ENCODE measurements at places on chromosomes 3 and 15.

- no peak for DNase-seq
Measured at GRCh38 chr3:102532901-102533300, 98.1 kb downstream of the ZPLD1 start.

GRCh38 chr3:162302983-162303624 is 806.5 kb downstream of the OTOL1 start:
- DNase-seq: no peak

- DNase-seq: no peak
Measured at GRCh38 chr15:67187351-67187854, 67.1 kb downstream of the AAGAB start.

DNA sequence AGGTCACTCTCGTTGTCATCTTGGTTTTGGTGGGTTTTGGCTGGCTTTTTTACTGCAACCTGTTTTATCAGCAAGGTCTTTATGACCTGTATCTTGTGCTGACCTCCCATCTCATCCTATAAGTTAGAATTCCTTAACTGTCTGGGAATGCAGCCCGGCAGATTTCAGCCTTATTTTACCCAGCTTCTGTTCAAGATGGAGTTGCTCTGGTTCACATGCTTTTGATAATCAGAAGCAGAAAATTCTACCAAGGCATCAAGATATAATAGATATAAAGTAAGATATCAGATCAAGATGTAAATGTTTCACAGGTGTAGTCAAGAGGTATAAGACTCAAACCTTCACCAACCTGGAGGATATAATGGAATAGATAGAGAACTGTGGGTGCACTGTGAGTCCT is 16.0 kb downstream of the GPR176 start:
- DNase-seq: no peak

GRCh38 chr3:19559724-19560442 is 374.1 kb downstream of the EFHB start:
- DNase-seq: no peak

GRCh38 chr3:78610462-78611125 is 1157.2 kb downstream of the ROBO1 start:
- DNase-seq: no peak

DNA sequence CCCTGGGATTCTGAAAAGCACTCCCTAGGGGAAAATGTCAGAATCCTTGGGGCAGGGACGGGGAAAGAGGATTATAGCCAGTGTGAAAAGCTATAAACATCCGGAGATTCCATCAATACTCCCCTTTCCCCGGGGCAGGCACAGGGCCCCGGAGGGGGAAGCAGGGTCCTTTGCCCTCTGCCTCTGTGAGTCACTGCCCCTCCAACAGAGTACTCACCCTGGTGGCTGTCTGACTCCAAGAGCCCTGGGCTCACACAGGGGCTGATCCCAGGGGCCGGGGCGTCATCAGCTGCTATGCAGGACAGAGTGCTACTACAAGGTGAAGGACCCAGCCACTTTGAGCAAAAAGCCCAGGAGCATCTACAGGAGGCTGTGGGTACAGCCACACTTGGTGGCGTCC is 133.0 kb upstream of the PRR20G start:
- no peak for DNase-seq

- DNase-seq: no peak
Measured at GRCh38 chr3:157441102-157441624, 4.5 kb downstream of the PTX3 start.

DNA sequence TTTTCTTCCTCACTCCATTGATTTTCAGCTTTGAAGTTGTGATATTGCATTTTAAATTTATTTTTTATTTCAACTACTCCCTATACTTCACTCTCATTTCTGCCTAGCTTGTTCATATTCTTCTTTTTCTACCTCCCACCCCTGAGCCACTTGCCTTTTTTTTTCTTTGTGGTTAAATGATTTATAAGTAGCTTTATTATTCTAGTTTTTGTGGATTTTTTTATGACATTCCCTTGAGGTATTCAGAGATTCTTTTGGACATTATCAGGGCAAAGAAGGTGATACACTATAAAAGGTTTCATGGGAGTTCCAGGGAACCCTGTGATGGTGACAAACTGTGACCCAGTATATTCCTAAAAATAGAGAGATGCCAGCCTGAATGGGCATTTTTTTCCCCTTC is 3.3 kb downstream of the C15orf61 start:
- DNase-seq: no peak

DNA sequence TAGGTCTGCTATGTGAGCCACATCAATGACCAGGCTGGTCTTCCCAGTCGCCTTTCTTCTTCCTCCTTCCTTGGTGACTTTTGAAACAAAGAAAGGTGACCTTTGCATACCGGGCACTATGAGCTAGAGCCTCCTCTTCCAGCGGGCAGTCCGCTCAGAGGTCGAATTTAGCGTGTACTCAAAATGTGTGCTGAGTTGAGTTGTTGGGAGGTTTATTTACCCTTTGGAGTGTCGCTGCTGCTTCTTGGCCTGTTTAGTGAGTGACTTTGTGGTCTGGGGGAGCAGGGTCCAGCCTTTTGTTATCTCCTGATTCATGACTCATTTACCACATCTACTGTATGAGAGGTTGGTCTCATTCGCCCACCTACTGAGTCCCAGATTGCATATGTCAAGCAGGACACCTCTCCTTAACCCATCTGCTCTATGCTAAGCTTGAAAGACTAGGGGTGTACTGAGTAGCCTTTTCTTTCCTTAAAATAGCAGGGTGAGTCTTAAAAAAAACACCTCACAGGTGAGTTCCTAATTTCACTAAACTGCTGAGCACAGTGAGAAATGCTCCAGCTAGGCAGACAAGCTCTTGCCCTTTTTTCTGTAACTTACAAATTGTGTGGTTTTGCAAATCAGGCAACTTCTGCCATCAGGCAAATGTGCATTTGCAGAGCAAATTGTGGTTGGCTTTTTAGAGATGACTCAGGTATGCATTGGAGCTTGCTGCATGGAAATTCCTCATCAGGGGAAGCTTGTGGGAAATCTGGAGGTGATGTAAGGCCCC is 3.2 kb upstream of the SIAH2 start:
- no peak for DNase-seq

DNA sequence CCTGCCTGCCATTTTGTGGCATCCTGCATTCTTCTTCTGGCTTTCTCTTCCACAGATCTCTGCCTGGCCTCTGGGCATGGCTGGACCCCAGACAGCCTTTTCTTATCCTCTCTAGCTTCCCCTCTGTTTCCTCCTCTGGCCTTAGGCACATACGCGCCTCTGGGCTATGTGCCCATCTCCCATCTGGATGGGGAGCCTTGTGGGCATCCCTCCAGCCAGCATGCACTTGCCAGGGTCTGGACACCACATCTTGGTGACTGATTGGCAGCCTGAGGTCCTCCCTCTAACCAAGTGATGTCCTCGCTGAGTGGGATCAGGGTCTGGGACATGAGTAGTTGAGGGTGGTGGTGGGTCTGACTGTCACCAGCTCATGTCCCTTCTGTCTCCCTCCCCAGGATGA is 12.8 kb downstream of the PLEKHO2 start:
- no peak for DNase-seq

- no peak for DNase-seq
Measured at GRCh38 chr3:142892714-142893113, 3.8 kb upstream of the PCOLCE2 start.

DNA sequence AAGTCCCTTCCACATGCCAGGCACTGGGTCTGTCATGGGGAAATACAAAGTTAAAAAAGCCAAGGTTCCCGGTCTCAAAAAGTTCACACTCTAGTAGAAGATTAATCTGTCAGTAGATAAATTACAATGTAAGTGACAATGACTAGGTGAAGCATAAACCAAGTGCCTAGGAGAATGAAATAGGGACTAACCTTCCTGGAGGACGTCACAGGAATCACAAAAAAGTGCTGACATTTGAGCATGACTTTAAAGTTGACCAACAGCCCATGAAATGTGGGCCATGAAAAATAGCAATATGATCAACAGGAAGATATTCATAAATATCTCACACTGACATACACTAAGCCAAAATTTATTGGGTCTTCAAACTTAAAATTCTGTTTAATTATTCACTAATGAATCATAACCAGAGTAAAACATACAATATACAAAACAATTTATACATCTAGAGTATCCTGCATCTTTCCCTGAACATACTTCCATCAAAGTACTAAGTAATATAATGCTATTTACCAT is 20.0 kb downstream of the COPS2 start:
- DNase-seq: no peak

GRCh38 chr15:60507596-60508424 is 28.9 kb upstream of the ICE2 start:
- no peak for DNase-seq

- no peak for DNase-seq
Measured at GRCh38 chr3:44554626-44555592, at the start of gene ZKSCAN7. Gene ZKSCAN7, plus strand, starts transcription at chr3:44555193. Its CDS starts 1,855 bp downstream, at chr3:44557048.

DNA sequence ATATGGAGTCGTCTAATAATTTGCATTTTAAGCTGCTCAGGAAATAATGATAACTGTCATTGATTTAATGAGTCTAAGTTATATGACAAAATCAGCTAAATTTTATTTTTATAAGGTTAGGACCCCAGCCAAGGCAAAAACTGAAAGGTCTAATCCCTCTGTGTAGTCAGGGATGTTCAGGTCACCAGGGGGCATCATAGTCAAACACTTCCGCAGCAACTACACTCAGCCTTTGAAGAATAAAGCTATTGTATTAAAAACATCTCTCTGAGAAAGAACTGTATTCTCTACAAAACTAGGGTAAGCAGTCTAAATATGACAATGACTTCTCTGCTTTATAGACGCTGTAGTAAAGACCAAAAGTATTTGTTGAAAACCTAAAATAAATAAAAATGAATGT is 15.0 kb downstream of the INTS14 start:
- no peak for DNase-seq

DNA sequence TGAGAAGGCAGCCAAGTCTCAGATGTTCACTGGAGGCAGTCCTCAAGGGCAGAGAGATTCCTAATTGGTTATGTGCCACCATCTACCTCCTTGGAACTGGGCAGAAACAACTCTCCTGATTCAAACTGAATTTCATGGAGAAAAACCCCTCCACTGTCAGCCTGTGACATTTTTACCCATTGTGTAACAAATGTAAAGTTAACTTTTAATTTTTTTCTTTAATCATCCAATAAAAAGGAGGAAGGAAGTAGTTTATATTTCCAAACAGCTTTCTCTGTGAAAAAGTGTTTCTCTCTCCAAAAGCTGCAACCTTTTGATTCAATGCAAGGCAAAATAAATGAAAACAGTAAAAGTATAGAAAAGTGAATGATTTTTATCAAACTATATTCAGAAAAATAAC is 510 bp upstream of the COLQ start:
- no peak for DNase-seq

DNA sequence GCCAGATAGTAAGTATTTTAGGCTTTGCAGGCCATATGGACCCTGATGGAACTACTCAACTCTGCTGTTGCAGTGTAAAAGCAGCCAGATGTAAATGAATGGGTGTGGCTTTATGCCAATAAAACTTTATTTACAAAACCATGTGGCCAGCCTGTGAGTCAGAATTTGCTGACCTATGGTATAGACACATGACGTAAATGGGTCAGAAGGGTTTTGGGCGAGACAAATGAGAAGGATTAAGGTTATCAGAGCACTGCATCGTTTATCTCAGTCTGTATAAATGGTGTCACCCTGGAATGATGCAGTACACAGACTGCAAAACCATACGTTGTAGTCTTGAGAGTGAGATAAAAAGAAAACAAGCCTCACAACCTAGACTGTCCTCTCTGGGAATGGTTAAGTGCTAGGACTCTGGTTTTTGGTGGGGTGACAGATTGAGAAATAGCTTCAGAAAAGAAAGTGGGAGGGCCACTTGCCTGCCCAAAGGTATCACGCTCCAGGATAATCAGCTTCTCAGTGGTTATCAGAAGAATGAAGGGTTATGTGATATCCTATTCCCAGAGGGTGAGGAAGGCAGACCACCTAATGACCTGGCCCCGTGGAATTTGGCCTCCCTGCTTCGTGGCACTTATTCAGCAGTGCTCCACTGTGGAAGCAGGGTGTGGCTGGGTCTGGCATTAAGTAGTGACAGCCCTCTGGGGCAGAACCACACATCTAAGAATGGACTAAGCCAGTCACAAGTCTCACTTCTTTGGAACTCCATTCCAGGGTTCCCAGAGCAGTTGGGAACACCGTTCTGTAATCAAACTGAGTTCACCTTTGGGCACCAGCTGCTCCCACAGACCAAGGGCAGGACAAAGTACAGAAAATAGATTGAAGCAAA is 46.1 kb downstream of the ABHD5 start:
- DNase-seq: no peak

- DNase-seq: no peak
Measured at GRCh38 chr3:170852324-170852723, 17.7 kb downstream of the RPL22L1 start.

GRCh38 chr3:108137460-108137814 is 46.6 kb upstream of the CD47 start:
- no peak for DNase-seq

Data from activated T-helper 1 cell treated with anti-CD3 and anti-CD28 coated beads, Interleukin-2, amount 50 U/mL, for 16 hours (primary cell).